WERI-Rb-1 (cell line): ENCODE measurements at places on chromosomes 11 and 22.

DNA sequence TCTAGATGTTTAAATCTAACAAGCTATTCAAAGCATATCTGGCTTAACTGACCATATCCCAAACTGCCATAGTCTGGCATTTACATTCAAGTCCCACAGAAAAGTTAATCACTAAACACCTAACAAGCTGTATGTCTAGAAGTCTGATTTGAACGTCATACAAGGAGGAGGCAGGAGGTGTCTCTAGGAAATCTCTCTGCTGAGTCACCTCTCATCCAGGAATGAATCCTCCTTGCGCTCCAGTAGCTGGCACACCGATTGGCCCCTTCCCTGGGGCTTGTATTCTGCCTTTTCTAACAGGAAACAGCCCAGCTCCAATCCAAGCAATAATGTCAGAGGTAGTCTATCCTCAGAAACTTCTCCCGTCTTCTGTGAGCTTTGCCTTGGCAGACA is 31.8 kb downstream of the FEZ1 start:
- DNase-seq = no peak

- no peak for DNase-seq
These were observed 167.6 kb upstream of the MTMR2 start for GRCh38 chr11:96091476-96091875.

DNA sequence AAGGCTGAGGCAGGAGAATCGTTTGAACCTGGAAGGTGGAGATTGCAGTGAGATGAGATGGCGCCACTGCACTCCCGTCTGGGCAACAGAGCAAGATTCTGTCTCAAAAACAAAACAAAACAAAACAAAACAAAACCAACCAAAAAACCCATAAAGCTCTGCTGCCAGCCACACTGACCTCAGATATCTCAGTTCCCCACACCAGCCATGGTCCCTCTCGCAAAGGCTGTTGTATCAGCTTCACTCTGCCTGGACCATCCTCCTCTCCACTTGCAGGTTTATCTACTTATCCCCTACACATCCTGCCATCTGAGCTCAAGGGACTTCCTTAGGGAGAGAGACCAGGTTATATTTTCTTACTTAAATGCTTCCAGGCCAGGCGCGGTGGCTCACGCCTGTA is 11.1 kb downstream of the BACE1-AS start:
- DNase-seq = no peak

DNA sequence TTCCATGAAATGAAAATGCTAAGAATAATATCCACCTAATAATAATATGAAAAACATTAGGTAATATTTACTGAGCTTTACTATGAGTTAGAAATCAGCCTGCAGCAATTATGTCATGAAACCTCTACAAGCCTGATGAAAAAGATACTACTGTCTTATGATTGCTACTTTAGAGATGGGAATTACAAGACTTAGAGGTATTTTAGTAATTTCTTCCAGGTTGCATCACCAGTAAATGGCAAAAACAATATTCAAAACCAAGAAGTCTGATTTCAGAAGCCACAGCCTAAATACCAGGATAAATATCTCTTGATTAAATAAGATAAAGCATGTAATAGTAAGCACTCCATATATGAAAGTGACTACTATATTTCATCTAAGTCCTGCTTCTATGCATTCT is 13.8 kb downstream of the OR5B21 start:
- DNase-seq = no peak

- no peak for DNase-seq
These were observed 6.9 kb upstream of the EFCAB6 start for GRCh38 chr22:43818981-43819380.

GRCh38 chr11:121291896-121292494 is 576 bp upstream of the SC5D start:
- no peak for DNase-seq

- DNase-seq = peak; percentile 87
These were observed 154.5 kb downstream of the DBX1 start for GRCh38 chr11:20005747-20006146.

DNA sequence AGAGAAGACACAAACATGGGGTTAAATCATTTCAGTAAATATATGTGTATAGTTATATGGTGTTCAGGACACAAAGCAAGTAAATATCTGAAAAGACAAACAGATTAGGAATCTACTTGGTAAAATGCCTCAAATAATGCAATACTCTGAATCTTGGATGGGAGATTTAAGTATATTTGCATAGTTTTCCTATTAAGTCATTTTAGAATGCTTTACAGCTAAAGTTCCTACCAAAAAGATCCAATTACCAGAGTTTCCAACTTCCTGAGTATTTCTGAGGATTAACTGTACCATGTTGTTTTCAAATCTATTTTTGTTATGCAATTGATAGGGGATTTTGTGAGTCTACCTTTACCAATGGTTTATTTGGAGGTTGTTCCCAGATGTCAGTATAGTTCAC is 424.4 kb upstream of the CCDC179 start:
- no peak for DNase-seq

- DNase-seq = no peak
These were observed 34.4 kb downstream of the TRMU start for GRCh38 chr22:46369716-46370583.

GRCh38 chr11:77193911-77194830 is 66.1 kb downstream of the MYO7A start:
- DNase-seq = no peak

DNA sequence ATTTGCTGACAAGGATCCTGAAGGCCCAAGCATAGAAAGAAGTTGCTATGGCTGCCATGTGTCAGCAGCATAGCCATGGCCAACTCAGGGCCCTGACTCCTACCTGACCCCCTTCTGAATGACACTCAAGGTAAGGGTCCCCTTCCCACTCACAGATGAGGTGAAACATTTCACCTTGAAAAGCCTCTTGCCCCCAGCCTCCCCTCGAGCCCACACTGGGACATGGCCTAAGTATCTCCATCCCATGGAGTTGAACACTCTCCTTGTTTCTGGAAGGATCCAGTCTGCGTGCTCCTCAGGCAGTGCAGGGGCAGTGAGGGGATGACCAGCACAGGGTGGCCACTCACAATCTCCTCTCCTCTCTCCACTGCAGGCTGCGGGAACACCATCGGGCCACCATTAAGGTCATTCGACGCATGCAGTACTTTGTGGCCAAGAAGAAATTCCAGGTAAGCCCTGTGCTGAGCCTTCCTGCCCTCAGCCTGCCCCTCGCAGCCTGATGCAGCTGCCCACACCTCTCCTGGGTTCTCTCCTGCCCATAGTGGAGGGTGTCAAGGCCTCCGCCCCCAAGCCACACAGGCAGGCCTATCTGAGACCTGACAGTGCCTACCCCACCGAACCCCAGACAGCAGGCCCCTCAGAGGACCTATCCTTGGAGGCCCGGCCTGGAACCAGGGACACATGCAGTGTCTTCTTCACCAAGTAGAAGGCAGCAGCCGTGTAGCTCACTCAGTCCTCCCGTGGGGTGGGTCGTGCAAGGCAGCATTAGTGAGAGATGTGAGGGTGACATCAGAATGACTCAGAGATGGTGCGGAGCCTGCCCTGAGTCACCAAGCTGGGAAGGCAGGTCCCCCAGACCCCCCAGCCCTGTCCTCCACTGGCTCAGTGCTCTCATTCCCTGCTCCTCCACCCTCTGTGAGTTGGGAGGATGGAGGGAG is 68.9 kb upstream of the KCNQ1OT1 start:
- no peak for DNase-seq

GRCh38 chr11:44014968-44015623 is 32.7 kb upstream of the ACCSL start:
- DNase-seq = no peak

- peak; percentile 96 for DNase-seq
These were observed 71.4 kb upstream of the GRK3 start for GRCh38 chr22:25492841-25493734.

- DNase-seq = no peak
These were observed 855.8 kb upstream of the LRRC4C start for GRCh38 chr11:42315267-42315666.

GRCh38 chr11:133197425-133197824 is 334.9 kb downstream of the OPCML start:
- DNase-seq = no peak

- DNase-seq = peak; percentile 34
These were observed 239.0 kb upstream of the PDGFD start for GRCh38 chr11:104402812-104403521.

- peak; percentile 76 for DNase-seq
These were observed 84.1 kb downstream of the NXPE2 start for GRCh38 chr11:114762408-114762807.

- DNase-seq = no peak
These were observed 27.6 kb downstream of the TENM4 start for GRCh38 chr11:79413268-79413667.

DNA sequence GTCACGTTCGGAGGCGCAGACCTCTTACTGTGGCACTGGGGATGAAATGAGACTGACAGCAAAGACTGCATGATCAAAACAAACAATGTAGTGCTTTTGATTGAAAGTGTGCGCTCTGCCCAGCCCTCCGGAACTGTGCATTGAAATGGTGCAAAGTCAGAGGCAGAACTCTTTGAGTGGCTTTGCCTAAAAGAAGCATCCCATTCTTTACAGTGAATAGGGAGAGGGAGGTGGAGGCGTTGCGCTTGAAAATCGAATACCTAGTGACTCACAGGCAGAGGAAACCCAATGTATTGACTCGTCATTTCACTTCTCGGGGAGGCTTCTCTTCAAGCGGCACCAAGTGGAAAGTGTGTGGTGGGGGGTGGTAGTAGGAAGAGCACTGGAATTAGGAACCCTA is 10.9 kb downstream of the RCN1 start:
- no peak for DNase-seq

DNA sequence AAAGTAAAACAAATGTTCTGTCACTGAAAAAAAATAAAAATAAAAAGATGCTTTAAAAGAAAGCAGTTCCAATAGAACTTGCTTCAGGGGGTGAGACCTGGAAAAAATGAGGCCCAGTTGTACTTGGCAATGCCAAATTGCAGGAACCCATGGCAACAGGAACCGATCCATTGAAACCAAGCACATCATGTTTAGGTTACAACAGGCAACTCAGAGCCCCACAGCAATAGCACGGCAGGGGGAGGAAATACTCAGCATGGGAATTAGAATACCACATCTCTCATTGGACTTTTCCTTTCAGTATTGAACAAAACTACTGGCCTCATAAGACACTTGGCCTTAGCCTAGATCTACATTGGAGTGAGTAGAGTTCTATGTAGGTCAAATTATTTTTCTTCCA is 84.3 kb downstream of the MSANTD4 start:
- DNase-seq = no peak

- no peak for DNase-seq
These were observed 30.1 kb downstream of the SWAP70 start for GRCh38 chr11:9693801-9694553.

- DNase-seq = no peak
These were observed 65.8 kb upstream of the CECR2 start for GRCh38 chr22:17303441-17303839.

DNA sequence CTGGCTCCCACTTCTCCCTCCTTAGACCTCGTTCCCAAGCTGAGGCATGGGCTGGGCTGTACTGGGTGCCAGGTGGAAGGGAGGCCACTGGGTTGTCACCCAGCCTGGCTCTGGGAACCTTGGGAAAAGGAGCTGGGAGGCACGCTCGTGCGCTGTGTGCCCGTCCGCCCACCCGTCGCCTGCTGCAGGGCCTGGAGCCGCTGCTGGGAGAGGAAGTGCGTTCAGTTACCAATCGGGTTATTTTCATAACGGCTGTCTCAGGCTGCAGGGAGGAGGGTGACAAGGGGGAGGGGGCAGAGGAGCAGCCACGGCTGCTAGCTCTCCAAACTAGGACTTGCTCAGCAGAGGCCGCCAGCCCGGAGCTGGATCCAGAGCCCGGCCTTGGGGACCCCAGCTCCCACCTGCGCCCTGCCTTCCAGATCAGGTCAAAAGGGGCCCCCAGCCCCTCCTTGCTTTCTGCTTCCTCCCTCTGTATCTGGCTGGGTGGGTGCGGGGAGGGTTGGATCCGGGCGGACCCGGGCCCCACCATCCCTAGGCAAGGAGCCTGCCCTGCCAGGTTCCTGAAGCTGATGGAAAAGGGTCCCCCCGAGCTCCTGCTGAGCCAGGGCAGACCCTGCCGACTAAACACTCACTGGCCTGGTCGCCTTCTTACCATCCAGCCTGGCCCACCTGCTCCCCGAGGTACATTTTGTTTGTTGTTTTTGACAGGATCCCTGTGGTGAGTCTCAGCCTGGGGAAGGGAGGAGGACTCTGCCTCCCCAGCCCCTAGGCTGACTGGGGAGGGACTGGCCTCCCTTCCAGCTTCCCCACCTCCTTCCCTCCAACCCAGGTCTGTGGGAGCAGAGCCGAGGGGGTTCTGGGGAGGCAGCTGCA is 14.3 kb downstream of the DGKZ start:
- peak; percentile 79 for DNase-seq

GRCh38 chr11:33263549-33263948 is 6.4 kb downstream of the HIPK3 start:
- DNase-seq = no peak

DNA sequence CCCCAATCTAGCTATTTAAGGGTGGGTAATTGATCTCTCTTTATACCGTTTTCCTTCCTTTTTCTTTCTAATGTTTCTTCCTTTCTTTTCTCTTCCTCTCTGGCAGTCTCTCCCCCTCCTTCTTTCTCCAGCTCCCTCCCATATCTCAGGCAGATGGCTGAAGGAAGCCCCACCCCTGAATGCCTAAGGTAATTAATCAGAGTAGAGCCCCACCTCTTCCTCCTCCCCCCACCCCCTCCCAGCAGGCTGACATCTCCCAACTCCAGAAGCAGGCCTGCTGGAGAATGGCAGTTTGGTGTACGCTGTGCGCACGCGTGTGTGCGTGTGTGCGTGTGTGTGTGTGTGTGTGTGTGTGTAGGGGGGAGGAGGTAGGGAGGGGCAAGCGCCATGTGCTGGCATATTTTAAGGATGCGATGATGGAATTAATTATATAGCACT is 122.6 kb downstream of the APOL5 start:
- DNase-seq = peak; percentile 96

DNA sequence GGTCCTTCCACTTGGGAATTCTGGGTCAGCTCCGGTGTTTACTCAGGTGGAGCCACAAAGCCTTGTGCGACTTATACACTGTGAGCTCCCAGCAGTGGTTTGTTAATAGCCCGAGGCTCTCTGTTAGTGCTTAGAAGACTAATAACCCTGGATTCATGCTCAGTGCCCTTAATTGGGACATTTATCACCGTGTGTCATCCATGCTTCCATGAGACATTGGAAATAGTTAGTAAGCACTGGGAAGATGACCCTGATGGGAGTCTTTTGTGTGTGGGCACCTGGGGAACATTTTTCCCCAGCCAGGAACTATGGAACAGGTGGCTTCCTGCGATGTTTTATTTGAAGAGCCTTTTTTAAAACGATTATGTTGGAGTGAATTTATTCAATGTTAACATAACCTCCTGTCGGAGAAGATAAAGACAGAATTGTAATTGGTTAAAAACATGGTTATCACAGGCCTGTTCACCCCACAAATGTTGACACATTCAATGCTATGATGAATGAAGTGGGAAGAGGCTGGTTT is 188.9 kb downstream of the MYO18B start:
- DNase-seq = peak; percentile 25

GRCh38 chr11:83153764-83154163 is 3.2 kb upstream of the PCF11 start:
- no peak for DNase-seq
